ENCODE measurements at places on chromosomes 2 and 18.
A peak's percentile ranks its signal among the peaks of the same experiment; 100 is the strongest.

DNA sequence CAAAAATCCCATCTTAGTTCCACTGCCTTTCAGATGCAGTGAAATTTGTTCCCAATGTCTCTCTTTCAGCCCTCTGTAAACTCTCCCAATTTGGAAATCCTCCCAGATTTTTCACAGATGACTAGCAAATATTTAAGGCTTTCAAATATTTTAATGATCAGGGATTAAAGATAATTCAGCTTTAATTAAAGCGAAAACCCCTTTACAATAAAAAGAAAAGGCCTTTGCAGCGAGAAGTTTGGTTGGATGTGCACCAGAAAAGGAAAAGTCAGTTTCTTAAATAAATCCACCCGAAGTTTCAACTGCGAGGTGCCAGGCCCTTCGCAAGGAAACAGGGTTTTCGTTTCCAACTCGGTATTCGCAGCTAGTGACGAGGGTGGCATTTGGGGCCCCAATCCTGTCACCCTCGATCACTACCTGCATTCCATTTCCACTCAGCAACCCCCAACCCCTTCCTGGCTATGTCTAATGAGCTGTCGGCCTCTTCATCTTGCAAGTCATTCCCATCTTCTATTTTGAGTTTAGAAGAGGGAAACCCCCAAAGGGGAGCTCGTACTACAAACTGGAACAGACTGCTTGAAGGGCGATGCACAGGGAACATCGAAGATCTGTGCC, 1.5 kb downstream of the RAX start:
- no peak for DNase-seq

DNA sequence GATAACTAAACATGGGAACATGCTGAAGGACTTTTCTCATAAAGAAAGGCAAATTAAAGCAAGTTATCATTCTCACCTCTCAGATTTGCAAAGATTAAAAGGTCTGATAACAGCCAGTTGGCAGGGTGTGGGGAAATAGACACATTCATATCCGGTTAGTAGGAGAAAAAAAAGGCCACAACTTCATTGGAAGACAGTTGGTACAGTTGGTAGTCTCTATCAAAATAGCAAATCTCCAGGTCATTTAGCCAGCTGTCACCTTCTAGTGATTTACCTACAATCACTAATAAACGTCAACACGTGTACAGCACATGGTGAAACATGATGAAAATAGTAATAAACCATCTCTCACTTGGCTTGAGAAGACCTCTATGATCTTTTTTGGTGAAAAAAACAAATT, 16.6 kb downstream of the INPP5D start:
- DNase-seq = peak; percentile 37

DNA sequence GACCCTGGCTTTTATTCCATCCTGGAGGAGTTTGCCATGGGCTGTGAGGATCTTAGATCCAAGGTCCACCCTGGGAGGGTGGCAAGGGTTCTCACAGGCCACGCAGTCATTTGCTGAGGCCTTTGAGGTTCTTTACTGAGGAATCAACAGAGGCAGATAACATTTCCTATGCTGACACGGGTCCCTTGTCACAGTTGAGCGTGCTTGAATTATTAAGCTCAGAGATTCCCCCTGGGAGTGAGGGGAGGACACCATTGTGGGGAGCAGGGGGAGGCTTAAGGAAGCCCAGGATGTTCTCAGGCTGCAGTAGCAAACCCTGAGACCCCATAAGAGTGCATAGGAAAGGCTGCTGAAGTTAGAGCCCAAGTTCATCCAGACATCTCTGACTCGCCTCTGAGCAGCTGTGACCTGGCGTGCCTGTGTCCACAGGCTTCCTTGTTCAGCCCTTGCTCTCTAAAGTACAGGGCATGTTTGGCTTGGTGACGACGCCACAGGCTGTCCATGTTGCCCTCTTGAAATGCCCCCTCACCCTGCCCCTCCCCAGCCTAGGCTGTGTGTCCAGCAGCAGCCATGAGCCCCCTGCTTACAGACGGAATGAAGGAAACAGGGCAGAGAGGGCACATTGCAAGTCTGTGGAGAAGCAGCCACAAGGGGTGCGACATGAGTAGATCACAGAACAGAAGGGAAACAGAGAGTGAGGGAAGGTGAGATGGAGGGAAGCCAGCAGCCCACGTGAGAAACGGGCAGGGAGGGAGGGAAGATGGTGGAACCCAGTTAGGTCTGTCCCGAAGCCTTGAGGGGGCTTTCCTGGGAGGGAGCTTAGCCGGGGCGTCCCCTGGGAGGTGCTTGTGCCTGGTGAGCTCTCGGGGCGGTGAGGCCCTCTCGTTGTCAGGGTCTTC, 34.0 kb downstream of the NAPG start:
- peak; percentile 80 for DNase-seq

DNA sequence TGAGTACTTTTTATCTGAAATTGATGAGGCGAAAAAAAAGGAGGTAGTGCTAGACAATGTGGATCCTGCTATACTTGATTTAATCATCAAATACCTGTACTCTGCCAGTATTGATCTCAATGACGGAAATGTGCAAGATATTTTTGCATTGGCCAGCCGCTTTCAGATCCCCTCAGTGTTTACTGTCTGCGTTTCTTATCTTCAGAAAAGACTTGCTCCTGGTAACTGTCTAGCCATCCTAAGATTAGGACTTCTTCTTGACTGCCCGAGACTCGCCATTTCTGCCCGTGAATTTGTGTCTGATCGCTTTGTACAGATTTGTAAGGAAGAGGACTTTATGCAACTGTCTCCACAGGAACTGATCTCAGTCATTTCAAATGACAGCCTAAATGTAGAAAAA, 453 bp downstream of the KLHL41 start:
- DNase-seq = no peak

- no peak for DNase-seq
Measured at GRCh38 chr2:197130318-197130717, 180.3 kb downstream of the ANKRD44 start.

- DNase-seq = no peak
Measured at GRCh38 chr2:151379169-151379568, 21.8 kb downstream of the TNFAIP6 start.

GRCh38 chr18:62186499-62186773, 420 bp downstream of the PIGN start:
- DNase-seq = peak; percentile 75

- DNase-seq = no peak
Measured at GRCh38 chr18:80159713-80160636, 50.9 kb downstream of the ADNP2 start.

Measured in NCI-H2171 treated with DMSO at 0.1 percent for 48 hours (cell line).